ENCODE measurements at places on chromosomes 4 and X.

DNA sequence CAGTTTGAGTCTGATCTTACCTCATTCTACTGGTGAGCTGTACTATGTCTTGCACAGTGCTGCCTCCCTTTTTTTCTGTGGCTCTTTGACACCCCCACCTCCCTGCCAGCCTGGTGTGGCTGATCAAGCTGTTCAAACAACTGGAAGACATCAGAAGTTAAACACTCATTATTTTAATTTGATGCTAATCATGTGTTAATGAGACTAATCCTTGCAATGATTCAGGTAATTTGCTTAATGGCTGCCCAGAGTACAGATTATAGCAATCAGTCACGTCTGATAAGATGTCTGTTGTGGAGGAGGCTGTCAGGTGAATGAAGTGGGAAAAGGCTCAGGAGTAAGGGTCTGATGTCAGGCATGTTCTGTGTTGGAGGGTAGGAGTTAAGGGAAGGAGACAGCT lies 87.4 kb upstream of the GK2 start:
- DNase-seq, result no peak

GRCh38 chr4:653080-653821 lies 20.8 kb downstream of the ATP5ME start:
- DNase-seq, result no peak

GRCh38 chrX:7120878-7121219 lies 26.7 kb upstream of the STS start:
- no peak for DNase-seq

DNA sequence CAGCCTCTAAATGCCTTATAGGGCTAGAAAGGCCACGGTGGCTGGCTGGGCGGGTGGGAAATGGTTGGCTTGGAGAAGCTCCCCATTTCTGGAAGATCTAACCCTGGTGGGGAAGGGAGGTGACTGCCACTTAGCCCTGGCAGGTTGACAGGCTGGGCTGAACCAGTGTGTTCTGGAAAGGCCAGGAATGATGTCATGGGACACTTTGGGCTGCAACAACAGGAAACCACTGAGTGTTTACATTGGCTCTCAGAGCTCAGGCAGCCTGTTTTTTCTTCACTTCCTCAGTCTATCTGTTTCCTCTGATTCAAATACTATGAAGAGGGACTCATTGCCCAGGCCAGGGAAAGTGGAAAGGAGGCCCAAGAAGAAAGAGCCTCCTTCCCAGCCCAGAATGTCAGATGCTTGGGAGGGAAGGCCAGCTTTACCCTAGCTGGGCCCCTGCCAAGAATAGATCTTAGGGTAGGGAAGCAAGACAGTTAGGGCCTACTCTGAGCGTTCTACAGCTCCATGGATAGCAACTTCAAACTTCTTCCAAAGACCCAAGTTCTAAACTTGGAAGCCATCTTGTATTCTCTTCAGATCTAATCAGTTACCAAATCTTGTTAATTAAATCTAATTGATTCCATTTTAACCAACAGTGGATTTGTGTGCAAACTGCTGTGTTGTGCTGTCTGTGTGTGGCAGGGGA lies 65.8 kb upstream of the MSN start:
- no peak for DNase-seq

- no peak for DNase-seq
Observed at GRCh38 chr4:75634951-75635350, 4.6 kb upstream of the CDKL2 start.

- no peak for DNase-seq
Observed at GRCh38 chr4:6221851-6222760, 21.8 kb upstream of the JAKMIP1 start.

- no peak for DNase-seq
Observed at GRCh38 chr4:26369581-26369980, 48.8 kb downstream of the RBPJ start.

- DNase-seq, result no peak
Observed at GRCh38 chr4:133131829-133132460, 17.1 kb upstream of the PCDH10 start.

GRCh38 chrX:31796624-31797023 lies 724.8 kb upstream of the FTHL17 start:
- no peak for DNase-seq
